ENCODE measurements at places on chromosomes 12 and 14. TPM values are rescaled to one million over a fixed set of nuclear protein-coding genes. Genes with fewer than 3 reads are reported as not detected.

Gene CLEC2D
- total RNA-seq: 14.6 TPM

Gene TAS2R10
- 0.29 TPM for total RNA-seq

Gene OR4K15
- total RNA-seq: not detected

Gene ACOT6
- not detected for total RNA-seq

Gene OTX2
- not detected for total RNA-seq
